Cardiac atrium fibroblast (primary cell): ENCODE measurements at places on chromosomes 11 and 22. TPM values are rescaled to one million over a fixed set of nuclear protein-coding genes. Genes with fewer than 3 reads are reported as not detected.

MYEOV gene
- not detected in 2 replicates for total RNA-seq

MUC6 gene
- total RNA-seq = not detected in 2 replicates

RFPL1 gene
- not detected in 2 replicates for total RNA-seq

GNAZ gene
- 0.32 and 1.3 TPM in 2 replicates for total RNA-seq

ASCL2 gene
- total RNA-seq = 3.1 TPM in 1 of 2 replicates, not detected in the other

SORL1 gene
- total RNA-seq = 0.36 and 0.81 TPM in 2 replicates

ACTN3 gene
- total RNA-seq = under 0.01 TPM in 2 replicates

BIRC2 gene
- 27.4 and 44.7 TPM in 2 replicates for total RNA-seq

MMP1 gene
- total RNA-seq = 1.1 and 1.5 TPM in 2 replicates

MS4A13 gene
- total RNA-seq = not detected in 2 replicates
